ENCODE measurements at places on chromosomes 6 and 20.

GRCh38 chr20:20060234-20060998, 8.1 kb downstream of the CFAP61 start:
- no peak for DNase-seq

DNA sequence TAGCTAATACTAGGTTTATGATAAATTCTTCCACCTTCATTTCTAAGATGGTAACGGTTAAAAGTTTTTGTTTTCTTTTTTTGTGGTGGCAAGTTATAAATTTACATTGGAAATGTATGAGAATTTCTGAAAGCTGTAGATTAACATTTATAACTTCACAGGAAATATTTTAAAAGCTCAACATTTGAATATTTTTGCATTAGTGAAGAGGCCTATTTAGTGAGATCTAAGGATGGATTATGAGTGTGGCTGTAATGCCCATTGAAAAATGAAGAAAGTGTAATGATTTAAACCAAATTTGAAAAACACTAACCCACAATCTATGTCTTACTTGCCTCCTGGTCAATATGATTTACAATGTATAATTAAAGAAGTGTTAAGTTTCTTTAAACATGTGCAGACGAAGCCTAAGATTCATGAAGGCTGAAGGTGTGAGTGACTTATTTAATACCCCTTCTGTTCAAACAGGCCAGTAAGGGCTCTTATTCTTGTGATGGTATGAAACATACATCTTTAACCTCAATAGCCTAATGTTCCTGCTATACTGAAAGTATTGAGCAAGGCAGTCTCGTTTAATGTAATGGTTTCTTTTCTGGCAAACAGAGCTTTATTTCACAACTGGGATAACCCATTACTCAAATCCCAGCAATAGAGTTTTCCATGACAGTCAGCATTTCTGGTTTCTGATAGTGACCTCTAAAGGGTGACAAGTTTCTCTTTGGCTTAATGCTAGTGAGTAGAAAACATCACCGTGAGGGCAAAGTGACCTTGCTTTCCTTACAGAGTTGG, 13.2 kb downstream of the HDGFL1 start:
- DNase-seq = no peak

DNA sequence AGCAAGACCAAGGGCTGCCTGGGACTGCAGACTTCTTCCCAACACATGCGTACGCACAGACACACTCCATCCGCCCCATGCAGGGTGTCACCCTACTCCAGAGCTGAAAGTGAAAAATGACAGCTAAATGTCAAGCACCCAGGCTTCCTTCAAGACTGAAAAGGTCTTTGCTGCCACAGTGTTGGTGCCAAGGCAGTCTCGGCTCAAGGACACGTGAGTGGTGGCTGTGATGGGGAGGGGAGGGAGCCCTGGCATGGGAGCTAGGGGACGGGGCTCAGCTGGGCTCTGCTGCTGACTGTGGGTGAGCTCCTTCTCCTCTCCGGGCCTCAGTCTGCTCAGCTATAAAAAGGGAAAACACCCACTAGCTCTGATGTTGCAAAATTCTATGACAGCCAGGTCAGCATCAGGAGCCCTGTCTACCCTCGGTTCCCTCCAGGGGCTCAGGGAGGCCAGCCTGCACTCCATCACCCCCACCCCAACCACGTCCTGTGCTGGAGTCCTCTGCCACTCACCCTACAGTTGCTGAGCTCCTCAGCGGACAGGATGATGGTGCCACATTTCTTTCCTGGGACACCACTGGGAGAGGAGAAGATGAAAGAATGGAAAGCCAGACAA, 47.6 kb downstream of the CPNE5 start:
- DNase-seq = no peak

GRCh38 chr6:134532694-134533624, 215.0 kb upstream of the SGK1 start:
- DNase-seq = peak; percentile 47

DNA sequence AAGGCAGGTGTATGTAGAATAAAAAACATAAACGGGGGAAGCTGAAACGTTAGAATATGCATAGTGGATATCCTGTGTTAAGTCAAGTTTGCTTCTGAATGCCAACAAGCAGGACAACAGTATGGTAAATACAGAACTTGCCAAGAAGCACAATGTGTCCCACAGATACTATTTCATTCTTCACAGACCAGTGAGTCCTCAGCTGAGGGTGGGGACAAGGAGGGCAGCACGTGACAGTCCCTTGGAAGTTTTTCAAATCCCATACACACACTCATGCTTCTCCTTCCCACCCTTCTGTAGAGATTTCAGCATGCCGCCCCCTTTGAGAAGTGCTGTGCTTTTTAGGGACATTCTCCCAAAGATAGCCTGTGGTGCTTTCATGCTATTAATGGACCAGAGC, 268.5 kb upstream of the ECI2 start:
- DNase-seq = no peak

Data from Ammon's horn (tissue), 1 donor.